ENCODE measurements at places on chromosomes 1 and 21. TPM values are rescaled to one million over a fixed set of nuclear protein-coding genes. Genes with fewer than 3 reads are reported as not detected.

- peak overlapping the region; percentile 80 for H3K27ac ChIP-seq
- peak; percentile 74 for DNase-seq
- no peak overlapping the region for H3K4me3 ChIP-seq
- H3K27me3 ChIP-seq, result no peaks in the 10 kb centered on the region
- peaks cover 11% of the 10 kb centered on the region for H3K4me1 ChIP-seq
- H3K36me3 ChIP-seq, result no peaks in the 10 kb centered on the region
Measured at GRCh38 chr1:23169727-23170335, 1.2 kb upstream of the LUZP1 start.

DNA sequence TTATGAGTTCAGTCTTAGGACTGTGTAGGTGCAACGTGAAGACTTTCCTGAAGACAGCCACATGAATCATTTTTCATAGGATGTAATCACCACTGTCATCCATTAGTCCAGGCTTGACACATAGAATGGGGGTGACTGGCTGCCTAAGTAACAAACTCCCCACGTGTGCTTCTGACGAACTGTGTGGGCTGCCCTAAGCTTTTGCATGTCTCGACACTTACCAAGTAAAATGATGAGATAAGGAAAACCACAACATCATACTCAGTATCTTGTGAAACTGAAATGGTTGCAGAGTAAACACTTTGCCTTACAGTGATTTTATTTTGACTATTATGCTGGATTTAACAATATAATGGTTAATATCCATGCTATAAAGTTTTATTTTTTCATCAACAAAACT lies 19.5 kb downstream of the ERG start:
- no peak overlapping the region for H3K4me3 ChIP-seq
- H3K27ac ChIP-seq, result no peak overlapping the region
- no peaks in the 10 kb centered on the region for H3K4me1 ChIP-seq
- peaks cover 7% of the 10 kb centered on the region for H3K27me3 ChIP-seq
- H3K36me3 ChIP-seq, result no peaks in the 10 kb centered on the region

DNA sequence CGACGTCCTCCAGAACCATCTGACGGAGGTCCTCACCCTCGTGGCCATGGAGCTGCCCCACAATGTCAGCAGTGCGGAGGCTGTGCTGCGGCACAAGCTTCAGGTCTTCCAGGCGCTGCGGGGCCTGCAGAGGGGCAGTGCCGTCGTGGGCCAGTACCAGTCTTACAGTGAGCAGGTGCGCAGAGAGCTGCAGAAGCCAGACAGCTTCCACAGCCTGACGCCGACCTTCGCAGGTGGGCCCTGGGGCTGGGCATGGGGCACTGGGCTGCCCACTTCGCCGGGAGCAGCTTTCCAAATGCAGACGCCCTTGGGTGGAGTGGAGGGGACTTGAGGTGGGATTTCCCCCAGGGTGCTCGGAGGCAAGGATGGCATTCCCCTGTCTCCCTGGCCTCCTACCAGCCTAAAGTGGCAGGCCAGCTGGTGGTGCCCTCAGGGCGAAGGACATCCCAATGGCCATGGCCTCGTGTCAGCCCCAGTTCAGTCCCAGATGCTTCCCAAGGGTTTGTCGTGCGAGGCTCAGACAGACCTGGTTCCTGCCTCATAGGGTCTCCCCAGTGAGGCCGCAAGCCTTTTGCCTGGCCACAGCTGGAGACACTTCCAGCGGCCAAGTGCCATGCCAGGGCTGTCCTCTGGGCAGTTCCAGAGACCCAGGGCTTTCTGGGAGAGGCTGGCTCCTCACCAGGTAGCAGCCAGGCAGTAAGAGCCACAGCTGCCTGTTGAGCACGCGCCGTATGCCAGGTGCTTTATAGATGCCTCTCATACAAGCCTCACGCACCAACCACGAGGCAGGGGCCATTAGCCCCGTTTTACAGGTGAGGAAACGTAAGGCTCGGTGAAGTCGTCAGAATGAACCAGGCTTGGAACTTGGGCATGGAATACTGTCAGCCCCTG lies 27.8 kb downstream of the H6PD start:
- H3K4me1 ChIP-seq, result peaks cover 37% of the 10 kb centered on the region
- peak; percentile 48 for DNase-seq
- H3K27me3 ChIP-seq, result no peaks in the 10 kb centered on the region
- H3K36me3 ChIP-seq, result peaks cover 4% of the 10 kb centered on the region
- H3K4me3 ChIP-seq, result no peak overlapping the region

DNA sequence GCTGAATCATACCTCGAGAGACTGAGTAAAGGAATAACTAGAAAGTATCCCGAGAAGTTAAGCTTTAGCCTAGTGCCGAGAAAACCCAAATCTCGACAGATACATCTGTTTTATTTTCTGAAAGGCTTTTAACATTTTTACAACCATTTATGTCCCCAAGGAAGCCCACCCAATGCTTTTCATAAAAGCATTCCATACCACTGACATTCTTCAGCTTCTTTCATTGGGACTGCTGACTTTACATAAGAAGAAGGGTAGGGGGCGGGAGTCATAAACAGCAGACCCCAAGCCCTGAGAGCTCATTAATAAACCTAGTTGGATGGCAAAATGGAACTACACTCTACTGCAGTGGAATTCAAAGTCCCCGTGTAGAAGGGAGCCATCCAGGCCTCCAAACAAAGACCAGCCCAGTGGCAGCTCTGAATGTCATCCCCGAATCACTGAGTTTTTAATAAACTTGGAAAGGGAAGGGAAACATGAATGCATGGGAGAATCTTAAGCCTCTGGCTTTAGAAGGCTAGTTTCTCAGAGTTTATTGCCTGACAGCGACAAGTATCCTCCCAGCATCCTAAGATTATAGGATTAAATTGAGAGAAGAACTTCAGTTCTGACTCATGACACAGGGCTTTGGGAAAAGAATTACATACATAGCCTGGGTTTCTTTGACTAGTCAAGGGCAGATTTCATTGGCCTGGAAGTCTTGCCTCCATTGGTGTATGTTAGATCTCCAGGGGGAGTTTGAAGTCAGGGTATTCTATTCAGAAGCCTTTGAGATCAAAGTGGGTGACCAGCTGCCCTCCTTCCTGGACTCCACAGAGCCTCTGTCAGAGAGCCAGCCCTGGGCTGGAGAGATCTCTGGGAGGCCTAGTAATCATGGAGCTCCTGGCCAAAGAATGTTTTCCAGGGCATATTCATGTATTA lies 3.7 kb downstream of the ATF3 start:
- peaks cover 15% of the 10 kb centered on the region for H3K4me1 ChIP-seq
- no peak for DNase-seq
- H3K27ac ChIP-seq, result no peak overlapping the region
- H3K4me3 ChIP-seq, result no peak overlapping the region
- H3K27me3 ChIP-seq, result peaks cover 4% of the 10 kb centered on the region

DNA sequence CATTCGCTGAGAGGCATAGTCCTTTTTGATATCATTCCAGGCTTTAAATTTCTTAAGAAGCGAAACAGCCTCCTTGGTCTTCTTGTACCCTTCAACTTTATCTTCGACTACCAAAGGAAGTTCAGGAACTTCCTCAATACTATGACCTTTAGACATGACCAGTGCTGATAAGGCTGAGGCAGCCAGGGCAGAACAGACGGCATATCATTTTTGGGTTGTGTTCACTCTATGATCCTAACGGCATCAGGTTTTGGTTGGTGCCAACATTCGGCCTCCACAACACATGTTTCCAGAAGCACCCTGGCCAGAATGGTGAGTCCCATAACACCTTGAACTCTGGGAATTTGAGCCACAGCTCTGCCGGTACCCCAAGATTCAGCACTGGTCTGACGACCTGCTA lies 31.4 kb upstream of the MYOC start:
- no peaks in the 10 kb centered on the region for H3K36me3 ChIP-seq
- no peaks in the 10 kb centered on the region for H3K4me1 ChIP-seq
- H3K27me3 ChIP-seq, result no peaks in the 10 kb centered on the region
- no peak overlapping the region for H3K27ac ChIP-seq
- H3K4me3 ChIP-seq, result no peak overlapping the region

DNA sequence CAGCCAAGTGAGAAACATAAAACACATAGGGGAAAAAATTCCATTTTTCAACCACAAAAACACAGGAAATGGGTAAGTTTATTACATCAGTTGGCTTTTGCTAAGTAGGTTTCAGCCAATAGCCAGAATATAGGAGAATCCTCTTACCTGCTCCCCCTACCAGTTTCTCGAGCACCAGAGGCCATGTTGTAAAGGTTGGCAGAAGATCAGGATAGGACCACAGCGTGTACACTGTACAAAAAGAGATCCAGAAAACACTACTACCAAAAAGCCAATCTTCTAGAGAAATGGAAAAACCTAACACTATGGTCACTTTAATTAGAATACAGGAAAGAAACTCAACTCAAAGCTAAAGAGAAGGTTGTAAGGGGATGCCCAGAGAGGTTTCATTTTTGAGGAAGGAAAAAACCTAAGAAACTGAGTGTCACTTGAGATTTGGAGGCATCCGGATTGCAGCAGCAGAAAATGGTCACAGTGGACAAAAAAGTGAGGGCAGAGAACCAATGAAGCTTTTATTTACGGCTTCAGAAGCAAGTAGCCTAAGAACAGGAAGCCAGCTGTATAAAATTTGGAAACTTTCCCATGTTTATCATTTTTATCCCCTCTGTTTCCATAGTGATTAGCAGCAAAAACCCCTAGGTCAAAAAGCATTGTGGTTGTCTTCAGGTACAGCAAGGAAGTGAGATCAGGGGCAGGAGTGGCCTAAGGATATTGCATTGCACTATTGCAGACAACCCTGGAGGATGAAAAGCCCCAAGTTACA lies 2.9 kb downstream of the EIF2D start:
- peaks cover 7% of the 10 kb centered on the region for H3K4me1 ChIP-seq
- H3K36me3 ChIP-seq, result peaks cover 67% of the 10 kb centered on the region
- no peak for DNase-seq
- no peak overlapping the region for H3K27ac ChIP-seq
- H3K4me3 ChIP-seq, result no peak overlapping the region

- no peaks in the 10 kb centered on the region for H3K36me3 ChIP-seq
- no peak for DNase-seq
- H3K27ac ChIP-seq, result no peak overlapping the region
Measured at GRCh38 chr1:43274125-43274803, 4.5 kb downstream of the TMEM125 start.

DNA sequence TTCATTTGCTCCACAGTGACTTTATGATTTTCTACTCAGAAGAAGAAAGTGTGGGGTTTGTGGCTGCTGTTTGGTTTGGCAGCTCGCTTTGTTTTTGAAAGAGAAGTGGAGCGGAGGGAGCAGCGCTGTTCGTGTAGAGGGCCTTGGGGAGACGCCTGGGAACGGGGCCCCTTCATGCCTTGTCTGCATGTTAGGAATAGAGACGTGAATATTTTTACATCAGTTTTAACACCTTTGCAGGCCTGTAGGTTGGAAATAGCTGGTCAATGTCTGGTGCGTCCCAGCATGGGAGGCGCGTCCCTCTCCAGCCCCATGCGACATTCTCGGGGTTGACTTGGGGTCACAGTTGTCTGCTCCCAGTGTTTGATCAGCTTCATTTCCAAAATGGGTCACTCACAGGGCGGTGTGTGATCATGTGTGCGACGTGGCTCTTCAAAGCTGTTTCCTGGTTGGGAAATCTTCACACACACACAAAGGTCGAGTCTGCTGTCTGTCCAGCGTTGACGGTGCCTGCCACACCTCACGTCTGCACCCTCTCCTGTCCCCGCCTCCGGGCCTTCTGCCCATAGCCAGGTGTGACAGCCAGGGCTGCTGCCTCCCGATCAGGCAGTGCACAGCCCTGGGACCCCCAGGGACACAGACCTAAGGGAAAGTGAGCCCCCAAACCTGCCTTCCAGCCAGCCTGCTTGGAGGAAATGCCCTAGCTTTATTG lies 149.2 kb downstream of the PSMG1 start:
- H3K27me3 ChIP-seq, result no peaks in the 10 kb centered on the region
- no peaks in the 10 kb centered on the region for H3K36me3 ChIP-seq
- DNase-seq, result no peak
- no peaks in the 10 kb centered on the region for H3K4me1 ChIP-seq

- no peak overlapping the region for H3K4me3 ChIP-seq
- no peaks in the 10 kb centered on the region for H3K36me3 ChIP-seq
- peak overlapping the region; percentile 32 for H3K27ac ChIP-seq
- no peaks in the 10 kb centered on the region for H3K27me3 ChIP-seq
- no peak for DNase-seq
Measured at GRCh38 chr1:112636056-112636455, 16.4 kb downstream of the CAPZA1 start.

DNA sequence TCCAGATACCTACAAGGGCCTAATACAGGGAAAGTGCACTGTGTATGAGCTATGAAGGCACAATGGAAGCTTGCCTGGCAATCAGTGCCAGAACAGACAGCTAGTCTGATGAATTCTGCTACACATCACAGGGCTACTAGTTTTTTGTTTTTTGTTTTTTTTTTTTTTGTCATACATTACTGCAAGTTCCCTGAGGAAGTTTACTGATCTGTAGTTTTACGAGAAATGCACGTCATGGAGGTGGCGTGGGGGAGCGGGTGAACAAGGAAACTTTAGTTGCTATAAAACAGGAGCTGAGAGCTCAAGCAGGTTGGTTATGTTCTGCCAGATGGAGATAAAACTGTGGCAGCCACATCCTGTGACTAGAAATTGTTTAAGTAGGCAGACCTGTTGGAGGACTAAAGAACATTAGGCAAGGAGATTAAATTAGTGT lies 17.7 kb downstream of the PTPRC start:
- no peak overlapping the region for H3K27ac ChIP-seq
- no peak overlapping the region for H3K4me3 ChIP-seq
- no peaks in the 10 kb centered on the region for H3K36me3 ChIP-seq
- DNase-seq, result no peak
- no peaks in the 10 kb centered on the region for H3K27me3 ChIP-seq
- no peaks in the 10 kb centered on the region for H3K4me1 ChIP-seq

- no peak overlapping the region for H3K27ac ChIP-seq
- H3K4me1 ChIP-seq, result peaks cover 14% of the 10 kb centered on the region
- DNase-seq, result no peak
- H3K36me3 ChIP-seq, result no peaks in the 10 kb centered on the region
Measured at GRCh38 chr1:9324246-9325096, 31.8 kb downstream of the SPSB1 start.

The GJB3 gene
- not detected for total RNA-seq

The OLFML2B gene
- total RNA-seq, result 6.2 TPM

The IFNLR1 gene
- 3.9 TPM for total RNA-seq

The GCSAML gene
- 0.36 TPM for total RNA-seq

The ZBTB21 gene
- total RNA-seq, result 4.7 TPM

The EXO1 gene
- total RNA-seq, result not detected

The FMO4 gene
- total RNA-seq, result 0.84 TPM

The NEGR1 gene
- total RNA-seq, result 2.2 TPM

The FMO2 gene
- total RNA-seq, result 54.1 TPM

All from psoas muscle (tissue), 8 donors.